ENCODE measurements at places on chromosomes 12 and 14.

GRCh38 chr14:69458350-69458749 is 26.2 kb upstream of the PLEKHD1 start:
- no peak for DNase-seq

GRCh38 chr12:5051334-5051733 is 7.7 kb downstream of the KCNA5 start:
- DNase-seq: no peak

DNA sequence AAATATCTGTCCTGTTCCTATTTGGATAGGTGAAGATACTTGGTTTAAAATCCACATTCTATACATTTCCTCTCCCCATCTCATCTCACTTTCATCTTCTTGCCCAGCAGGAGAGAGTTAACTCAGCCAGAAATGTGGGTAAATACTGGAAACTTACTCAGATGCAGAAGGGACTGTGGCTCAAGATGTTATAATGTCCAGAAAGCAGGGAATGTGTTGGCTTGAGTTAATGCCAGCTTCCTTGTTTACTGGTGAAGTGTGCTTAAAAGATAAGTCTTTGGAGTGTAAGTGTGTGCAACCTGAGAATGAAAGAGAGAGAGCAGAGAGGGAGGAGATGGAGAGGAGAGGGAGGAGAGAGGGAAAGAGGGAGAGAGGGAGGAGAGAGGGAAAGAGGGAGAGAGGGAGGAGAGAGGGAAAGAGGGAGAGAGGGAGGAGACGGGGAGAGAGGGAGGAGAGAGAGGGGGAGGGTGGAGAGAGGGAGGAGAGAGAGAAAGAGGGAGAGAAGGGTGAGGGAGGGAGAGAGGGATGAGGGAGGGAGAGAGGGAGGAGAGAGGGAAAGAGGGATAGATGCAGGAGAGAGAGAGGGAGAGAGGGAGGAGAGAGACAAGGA is 22.0 kb upstream of the SNRPF start:
- no peak for DNase-seq

DNA sequence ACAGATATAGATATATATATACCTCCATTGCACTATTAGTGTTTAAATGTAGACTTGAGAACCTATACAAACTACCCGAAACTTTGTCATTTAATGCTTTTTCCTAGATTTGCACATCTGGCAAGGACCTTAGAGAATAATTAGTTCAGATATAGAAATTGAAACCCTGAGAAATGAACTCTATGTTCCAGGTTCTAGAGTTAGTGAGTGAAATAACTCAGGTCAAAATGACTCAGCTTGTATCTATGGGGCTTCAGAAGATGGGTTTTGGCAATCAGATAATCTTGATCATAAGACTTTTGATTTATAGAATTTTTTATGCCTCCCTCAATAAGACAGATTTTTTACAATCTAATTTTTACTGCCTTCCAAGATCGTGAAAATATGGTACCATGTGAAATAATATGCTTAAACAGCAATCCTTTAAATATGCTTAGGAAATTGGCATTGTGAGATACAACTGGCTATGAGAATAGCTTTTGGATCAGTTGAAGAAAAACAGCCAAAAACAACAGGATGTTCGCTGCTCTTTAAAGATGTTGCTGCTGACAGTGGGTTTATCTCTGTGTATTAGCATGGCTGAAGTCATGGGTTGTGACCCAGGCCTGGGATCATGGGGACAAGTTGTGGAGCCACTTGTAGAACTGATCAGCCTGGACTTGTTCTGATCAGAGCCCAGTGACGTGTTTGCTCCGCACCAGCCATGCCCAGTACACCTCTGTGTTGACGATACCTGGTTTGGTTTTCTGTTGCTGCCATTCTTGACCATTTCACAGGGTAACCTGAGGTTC is 63.6 kb downstream of the TTLL5 start:
- DNase-seq: no peak

GRCh38 chr12:64180951-64181350 is 41.1 kb downstream of the KICS2 start:
- DNase-seq: no peak

- DNase-seq: no peak
Observed at GRCh38 chr12:131370321-131370720, 340.6 kb upstream of the SFSWAP start.

GRCh38 chr14:101588990-101589389 is 27.7 kb downstream of the DIO3 start:
- DNase-seq: no peak

DNA sequence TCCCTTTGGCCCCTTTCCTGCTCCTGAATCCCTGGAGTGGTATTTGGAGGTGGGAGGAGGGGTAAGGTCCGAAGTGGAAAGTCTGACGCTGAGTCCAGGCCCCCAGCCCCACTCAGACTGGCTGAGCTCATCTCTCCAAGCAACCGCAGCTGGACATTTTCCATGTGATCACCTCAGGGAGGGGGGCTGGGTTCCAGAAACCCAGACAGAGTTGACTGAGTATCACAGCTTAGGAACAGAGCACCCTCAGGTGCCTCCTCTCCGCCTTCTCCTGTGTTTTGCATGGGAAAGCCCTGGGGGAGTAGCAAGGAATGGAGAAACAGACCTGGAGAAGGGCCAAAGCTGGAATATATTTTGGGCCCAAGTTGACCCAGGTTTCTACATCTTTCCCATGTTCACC is 8.0 kb upstream of the ITGA5 start:
- no peak for DNase-seq

GRCh38 chr12:56351325-56351724 is 8.6 kb downstream of the STAT2 start:
- DNase-seq: no peak

GRCh38 chr12:93657071-93657470 is 20.1 kb upstream of the CRADD start:
- no peak for DNase-seq

GRCh38 chr12:3647504-3647903 is 105.4 kb downstream of the CRACR2A start:
- no peak for DNase-seq

DNA sequence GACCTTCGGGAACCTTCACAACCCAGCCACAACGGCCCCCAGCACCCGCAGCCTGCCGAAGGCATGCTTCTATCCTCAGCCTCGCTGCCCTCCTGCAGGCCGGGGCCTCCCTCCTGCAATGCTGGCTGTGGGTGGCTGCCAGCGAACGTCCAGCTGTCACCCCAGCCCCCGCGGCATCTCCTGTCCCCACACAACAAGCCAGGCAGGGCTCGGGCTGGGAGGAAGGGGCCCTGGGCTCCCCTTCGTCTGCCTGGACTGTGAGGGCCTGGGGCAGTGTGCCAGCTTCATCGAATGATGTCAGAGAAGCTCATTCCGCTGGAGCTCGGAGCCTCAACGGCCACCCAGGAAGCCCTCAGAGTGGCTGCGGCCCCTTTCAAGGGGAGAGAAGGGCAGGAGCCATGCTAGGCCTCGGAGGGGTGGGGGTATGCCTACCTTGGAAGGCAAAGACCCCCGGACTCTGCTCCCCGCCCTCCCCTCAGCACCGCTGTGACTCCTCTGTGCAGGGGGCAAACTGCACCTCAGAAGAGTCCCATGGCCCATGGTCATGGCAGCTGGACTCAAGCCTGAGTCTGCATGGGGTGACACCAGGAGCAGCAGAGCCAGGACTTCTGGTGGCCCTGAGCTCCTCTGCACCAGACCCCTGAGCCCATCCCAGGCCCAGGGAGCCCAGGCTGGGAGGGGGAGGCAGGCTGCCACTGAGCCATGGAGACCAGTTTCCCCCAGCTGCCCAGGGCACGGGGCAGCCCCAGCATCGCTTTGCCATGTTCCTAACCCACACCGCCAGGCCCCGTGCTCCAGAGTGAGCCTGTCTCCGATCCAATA is 24.7 kb upstream of the C14orf180 start:
- no peak for DNase-seq

DNA sequence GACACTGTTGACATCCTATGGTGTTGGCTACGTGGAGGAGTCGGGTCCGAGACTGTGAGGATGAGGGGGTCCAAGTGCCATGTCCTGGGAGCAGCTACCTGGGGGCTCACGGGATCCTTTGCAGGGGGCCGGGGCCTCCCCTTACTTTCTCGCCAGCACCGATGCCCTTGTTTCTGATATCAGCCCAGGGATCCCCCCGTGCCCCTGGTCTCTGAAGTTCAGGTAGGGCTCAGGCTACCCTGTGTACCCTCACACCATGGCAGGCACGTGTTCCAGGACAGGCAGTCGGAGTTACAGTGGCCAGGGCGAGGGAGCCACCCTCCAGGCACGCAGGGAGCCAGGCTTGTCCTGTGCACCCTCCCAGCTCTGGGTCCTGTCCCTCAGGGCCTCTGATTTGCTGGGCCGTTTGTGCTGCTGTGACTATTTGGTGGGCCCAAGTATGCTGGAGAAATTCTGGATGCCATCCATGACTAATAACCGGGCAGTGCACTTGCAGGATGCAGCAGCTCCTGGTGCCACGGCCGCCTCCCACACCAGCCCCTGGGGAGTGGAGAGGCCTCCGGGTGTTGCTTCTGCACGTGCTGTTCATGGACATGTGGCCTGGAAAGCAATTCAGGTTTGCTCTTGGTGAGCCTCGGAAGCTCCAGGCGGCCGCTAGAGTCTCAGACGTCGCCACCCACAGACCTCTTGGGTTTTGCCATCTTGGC is 93.1 kb upstream of the SFSWAP start:
- DNase-seq: no peak

GRCh38 chr12:2138871-2139308 is 86.1 kb downstream of the CACNA1C start:
- no peak for DNase-seq

Measured in stimulated activated naive CD4-positive, alpha-beta T cell (primary cell).